ENCODE measurements at places on chromosomes 5 and 9. TPM values are rescaled to one million over a fixed set of nuclear protein-coding genes. Genes with fewer than 3 reads are reported as not detected.

GRCh38 chr9:26950521-26950920, 3.5 kb upstream of the PLAA start:
- DNase-seq = no peak

GRCh38 chr5:76292620-76293322, 110.3 kb upstream of the IQGAP2 start:
- DNase-seq = no peak

GRCh38 chr5:161064781-161065180, 212.8 kb upstream of the ATP10B start:
- DNase-seq = no peak

GRCh38 chr5:35672995-35673394, 55.3 kb downstream of the SPEF2 start:
- DNase-seq = no peak

DNA sequence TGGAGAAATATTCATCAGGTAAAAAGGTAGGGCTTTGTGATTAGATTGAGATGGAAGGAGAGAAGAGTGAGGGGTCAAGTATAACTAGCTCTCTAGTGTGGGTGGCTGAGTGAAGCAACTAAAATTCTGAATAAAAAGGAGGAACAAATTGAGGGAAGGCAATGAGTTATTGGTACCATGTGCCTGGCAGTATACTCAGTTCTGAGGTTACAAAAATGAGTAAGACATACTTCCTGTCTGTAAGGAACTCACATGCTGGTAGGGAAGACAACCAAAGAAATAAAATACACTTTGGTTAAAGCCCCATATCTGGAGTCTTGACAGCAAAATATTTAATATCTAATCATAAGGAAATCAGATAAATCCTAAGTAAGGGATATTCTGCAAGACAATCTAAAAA, 476.8 kb upstream of the C9orf72 start:
- DNase-seq = no peak

DNA sequence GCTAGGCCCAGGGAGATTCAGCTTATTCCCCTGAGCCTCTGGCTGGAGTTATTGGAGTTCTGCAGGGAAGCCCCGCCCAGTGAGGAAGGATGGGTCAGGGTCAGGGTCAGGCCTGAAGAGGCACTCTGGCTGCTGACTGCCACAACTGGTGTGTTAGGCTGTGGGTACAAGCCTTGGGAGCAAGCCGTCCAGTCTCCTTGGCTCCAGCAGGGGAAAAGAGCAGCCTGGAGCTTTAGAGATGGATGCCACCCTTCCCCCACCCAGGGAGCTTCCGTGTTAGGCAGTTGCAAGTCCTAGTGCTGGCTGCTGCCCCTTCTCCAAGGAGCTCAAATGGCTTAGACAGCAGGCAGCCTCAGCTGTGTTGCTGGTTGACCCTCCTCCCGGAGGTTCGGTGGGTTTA, 34.4 kb upstream of the TAF11L2 start:
- DNase-seq = no peak

GRCh38 chr5:35854248-35854647, 2.4 kb upstream of the IL7R start:
- DNase-seq = no peak

DNA sequence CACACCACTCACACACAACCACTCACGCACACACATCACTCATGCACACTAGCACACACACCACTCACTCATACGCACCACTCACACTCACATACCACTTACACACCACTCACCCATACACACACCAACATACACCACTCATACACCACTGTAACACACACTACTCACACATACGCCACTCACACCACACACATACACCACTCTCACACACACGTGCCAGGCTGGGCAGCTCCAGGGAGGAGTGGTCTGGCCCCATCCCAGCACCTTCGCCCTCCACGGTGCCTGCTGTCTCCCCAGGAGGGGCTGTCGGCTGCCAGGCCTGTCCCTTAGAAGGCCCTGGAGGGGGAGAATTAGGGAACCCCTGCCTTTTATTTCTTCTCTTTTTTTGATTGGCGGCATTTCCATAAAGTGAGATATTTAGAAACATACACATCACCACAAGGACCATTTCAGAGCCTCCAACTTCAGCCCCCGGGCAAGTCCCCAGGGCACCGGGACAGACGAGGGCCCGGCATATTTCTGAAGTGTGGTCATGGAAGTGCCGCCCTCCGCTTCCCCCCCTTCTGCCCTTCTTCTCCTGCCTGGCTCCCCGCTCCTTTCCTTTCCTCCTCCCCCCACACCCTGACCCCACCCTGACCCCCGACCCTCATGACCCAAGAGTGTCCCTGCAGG, 6.3 kb upstream of the ASB6 start:
- DNase-seq = no peak

DNA sequence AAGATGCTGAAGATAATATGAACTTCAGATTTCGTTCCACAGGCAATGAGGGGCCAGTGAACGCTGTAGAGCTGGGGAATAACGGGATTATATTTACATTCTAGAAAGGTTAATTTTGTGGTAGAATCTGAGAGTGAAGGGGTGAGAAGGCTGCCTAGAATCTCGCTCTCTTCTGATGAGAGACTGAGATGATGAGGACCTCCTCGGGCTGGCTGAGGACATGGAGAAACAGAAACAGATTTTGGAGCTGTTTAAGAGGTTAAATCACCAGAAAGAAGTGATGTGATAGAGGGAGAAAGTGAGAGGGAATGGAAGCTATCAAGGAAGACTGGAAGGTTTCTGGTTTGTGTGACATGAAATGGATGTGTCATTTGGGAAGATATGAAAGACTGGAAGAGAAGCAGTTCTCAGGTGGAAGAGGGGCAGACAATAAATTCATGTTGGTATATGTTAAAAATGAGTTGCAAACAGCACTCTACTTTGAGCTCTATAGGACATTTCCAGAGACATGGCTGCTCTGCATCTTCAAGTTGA, 612.6 kb downstream of the ISL1 start:
- DNase-seq = no peak

GRCh38 chr5:173057062-173057924, 1.1 kb downstream of the CREBRF start:
- peak; percentile 99 for DNase-seq

DNA sequence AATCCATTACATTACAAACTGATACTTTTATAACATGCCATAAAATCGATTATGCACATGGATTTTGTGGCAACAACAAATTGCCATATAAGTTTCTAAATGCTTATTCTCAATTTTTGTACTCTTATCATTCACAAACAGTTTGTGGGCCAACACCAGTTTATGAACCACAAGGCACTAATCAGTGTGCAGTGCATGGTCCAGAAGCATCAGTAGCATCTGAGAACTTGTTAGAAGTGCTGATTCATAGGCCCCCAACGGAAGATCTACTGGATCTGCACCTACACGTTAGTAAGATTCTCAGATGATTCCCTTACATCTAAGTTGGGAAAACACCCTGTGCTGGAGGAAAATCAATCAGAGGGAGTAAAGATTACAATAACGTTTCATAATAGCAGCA, 242.8 kb downstream of the TRPM3 start:
- DNase-seq = no peak

GRCh38 chr9:101311758-101312420, 72.9 kb downstream of the BAAT start:
- DNase-seq = no peak

NTRK2 gene
- total RNA-seq = 2.9 TPM

LRRC70 gene
- total RNA-seq = 1.5 TPM

CNTNAP3B gene
- total RNA-seq = 4.2 TPM

Data from heart right ventricle (tissue), 16 donors.